ENCODE measurements at places on chromosomes 4 and X.
A peak's percentile ranks its signal among the peaks of the same experiment; 100 is the strongest.

DNA sequence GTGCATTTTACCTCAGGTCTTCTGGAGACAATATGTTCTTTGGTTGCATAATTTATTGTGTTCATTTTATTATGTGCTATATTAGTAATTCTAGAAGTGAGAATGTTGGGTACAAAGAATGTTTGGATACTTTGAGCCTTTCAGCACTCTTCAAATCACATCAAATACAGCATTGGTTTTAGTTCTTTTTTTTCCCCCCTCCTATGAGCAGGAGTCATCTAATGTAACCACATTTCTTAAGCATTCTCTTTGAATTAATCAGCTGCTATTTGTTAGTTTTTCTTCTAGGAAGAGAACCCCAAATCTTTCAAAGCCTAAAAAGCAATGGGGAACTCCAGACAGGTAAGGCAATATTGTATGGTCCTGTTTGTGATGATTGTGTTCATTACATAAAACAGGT, 46.7 kb downstream of the ARL9 start:
- no peak for DNase-seq

DNA sequence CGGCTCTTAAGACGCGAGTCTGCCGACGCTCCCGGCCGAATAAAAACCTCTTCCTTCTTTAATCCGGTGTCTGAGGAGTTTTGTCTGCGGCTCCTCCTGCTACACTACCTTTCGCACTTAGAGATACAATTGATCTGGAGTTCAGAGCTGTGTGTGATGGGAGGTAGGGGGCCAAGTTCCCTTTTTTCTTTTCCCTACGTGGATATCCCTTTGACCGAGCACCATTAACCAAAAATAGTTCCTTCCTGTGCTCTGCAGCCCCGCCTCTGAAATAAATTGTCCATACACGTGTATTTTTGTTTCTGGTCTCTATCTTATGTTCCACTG, 555 bp upstream of the PGM2 start:
- DNase-seq, result peak; percentile 19

DNA sequence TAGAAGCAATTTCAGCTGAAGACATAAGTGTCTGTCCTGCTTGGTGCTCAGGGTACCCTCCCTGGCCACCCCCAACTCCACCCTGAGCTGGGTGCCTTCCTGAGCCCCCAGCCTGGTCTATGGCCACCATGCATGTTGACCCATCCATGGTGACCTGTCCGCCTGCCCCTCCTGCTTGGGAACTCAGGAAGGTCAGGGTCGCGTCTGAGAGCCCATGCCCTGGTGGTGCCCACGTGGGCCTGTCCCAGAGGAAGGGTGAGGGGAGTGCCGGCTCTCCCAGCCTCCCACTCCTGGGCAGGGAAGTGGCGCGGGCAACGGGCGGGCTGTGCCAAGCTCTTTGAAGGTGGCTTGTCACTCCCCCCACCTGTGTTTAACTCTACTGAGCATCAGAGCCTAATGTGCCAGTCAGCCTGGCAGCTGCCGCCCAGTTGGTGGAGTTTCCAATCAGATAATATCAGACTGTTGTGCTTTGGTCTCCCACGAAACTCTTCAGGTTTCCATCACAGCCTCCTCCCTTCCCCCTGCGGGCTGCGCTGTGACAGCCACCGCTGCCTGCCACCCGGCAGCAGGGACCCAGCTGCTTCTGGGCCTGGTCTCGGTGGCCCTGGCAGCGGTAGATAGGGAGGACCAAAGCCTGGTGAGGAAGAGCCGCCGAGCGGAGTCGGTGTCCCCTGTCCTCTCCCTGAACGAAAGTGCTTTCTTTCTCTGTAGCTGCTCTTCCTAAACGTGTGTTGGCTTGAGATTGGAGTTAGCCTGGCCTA, 4.8 kb downstream of the SH3BP2 start:
- DNase-seq, result no peak

DNA sequence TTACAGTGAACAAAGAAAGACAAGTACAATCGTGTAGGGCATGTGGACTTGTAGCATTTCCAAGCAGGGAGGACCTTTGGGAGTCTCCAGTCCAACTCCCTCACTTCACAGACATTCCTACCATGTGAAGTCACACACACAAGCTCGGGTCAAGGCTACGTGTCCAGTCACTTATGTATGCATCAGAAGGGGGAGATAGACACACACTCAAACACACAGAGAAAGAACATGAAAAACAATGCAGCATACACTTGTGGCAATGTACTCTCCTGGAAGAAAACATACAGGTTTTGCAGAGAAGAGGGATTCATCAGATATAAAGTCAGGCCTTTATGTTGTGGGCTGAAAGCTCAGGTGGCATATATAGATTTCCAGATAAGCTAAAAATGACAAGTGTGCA, 136.1 kb upstream of the MID1 start:
- DNase-seq, result peak; percentile 61

DNA sequence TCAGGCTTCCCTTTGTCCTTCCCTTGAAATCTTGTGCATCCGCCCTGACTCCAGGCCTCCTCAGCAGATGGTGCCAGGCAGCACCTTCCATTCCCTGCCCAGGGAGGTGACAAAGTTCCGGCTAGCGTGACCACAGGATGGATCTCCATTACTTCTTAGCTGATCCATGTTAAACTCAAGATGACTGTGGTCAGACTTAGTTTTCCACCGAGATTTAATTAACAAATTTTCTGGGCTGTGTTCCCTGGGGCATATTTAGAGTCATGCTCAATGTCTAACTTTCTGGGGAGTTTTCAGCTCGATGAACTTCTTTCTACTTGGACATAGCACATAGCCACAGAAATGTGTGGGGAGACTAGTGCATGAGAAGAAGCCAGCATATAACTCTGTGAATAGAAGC, 215.1 kb upstream of the SFRP2 start:
- no peak for DNase-seq

- DNase-seq, result no peak
Measured at GRCh38 chrX:39630344-39630743, 467.4 kb downstream of the BCOR start.

DNA sequence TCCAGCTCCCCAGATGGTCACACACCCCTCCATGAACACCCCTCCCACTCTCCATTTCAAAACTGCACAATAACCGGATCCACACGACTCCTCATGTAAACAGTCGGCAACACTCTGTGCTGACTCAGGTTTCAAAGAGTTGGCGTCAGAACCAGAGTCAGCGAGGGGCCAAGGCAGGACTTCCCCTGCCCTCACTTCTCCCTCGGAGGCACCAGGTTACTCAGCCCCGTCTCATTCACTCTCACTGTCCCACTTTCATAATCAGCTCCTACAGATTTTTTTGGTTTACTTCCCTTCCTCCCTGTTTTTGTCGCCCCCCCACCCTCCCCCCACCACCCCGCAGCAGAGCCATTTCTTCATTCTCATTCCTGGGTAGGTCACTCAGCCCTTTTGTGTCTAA, 2.7 kb upstream of the TIMP1 start:
- DNase-seq, result no peak
